ENCODE measurements at places on chromosomes 5 and 9.

GRCh38 chr5:112316731-112317130 is 102.3 kb downstream of the EPB41L4A start:
- no peak for DNase-seq

- no peak for DNase-seq
These were observed 97.1 kb downstream of the ZNF618 start for GRCh38 chr9:113973226-113973625.

DNA sequence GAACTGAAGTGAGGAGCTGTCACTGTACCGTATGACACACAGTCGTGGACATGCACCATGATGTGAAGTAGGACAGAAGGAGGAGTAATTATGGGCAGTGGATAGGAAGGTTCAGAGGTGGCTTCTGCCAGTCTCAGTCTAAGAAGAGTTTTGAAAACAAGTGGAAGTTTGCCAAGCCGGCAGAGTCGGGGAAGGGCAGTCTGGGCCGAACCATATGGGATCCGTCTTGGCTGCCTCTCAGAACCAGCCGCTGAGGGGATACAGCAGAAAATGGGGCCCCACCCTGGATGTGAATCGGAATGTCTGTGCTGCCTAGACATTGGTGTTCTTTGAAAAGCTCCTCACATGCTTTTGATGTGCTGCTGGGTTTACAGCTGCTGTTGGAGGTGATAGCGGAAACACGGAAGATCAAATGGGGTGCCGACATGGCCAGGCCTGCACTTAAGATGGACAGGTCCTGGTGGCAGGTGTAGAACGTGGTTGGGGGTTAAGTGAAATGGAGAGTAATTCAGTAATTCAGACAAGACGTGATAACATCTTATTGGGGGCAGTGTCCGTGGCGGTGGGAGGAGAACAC is 11.2 kb downstream of the SNX18 start:
- DNase-seq, result no peak

DNA sequence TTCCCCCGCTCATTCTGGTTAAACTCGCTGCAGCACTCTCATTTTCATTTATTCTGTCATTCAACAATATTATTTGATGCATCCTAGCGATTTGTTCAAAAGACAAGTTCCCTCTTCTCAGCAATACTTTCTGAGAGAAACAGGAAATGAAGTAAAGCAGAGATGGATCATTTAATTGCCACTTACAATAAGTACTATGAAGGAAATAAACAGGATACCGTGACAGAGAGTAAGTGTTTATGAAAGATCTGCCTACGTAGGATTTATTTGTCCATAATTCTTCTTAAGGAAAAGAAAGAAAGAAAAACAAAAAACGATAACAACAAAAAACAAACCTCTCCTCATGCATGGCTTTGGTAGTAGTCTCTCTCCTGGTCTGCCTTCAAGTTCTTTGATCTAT is 406.8 kb upstream of the ZNF608 start:
- no peak for DNase-seq

GRCh38 chr5:177967221-177967887 is 28.7 kb downstream of the PROP1 start:
- DNase-seq, result no peak

- no peak for DNase-seq
These were observed 50.7 kb downstream of the CDKN2A start for GRCh38 chr9:21943464-21943863.

DNA sequence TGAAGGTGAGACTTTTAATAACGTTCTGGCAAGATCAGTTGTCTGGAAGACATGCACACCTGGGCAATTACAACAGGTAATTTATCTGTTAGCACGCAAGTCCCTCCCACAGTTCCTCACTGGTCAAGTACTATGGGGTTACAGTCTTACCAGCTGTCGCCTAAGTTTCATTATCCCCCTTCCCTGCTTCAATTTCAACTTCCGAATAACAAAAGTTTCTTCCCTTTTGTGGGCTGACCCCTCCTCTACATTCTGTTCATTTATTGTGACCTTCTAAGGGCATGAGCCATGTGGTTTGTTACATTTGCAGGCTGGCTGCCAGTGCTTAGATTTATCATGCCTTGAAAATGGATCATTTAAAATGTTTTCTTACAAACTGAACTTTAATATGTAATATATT is 16.5 kb downstream of the GAPT start:
- no peak for DNase-seq

GRCh38 chr5:116518423-116518822 is 56.2 kb downstream of the SEMA6A start:
- no peak for DNase-seq

- DNase-seq, result no peak
These were observed 257.9 kb downstream of the ASTN2 start for GRCh38 chr9:117156771-117157535.

DNA sequence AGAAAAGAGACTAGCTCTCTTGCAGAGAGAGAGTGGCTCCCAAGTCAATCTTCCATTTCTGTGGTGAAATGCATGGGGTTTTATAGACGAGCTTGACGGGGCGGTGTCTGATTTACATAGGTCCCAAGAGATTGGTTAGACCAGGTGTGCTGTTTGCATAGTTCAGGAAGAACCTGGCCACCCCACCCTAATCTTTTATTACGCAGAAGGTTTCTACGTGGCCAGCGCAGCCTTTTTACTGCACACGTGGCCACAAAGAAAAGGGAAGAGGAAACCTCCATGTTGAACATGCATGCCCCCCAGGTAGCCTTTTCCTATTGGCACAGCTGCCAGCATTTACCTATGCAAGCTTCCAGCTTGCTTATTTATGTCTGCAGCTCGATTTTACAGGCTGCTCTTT is 92.1 kb downstream of the CAVIN4 start:
- DNase-seq, result no peak

- no peak for DNase-seq
These were observed 89.5 kb upstream of the MAP3K1 start for GRCh38 chr5:56725711-56726411.

DNA sequence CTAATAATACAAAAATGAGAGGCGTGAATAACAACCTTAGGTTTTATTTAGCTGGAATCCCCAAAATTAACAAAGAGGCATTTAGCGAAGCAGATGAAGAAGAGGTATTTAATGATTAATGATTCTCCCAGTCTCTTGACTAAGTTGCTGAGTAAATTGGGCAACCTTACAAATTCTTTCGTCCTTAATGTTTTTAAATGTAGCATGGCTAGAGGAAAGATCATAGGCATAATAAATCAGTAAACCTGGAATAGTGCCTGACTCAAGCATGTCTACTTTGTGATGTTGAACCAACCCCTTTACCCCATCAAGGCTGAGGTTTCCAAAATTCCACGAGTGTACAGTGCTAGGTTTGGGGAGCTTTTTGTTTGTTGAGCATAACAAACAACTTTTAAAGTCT is 7.9 kb downstream of the BHMT start:
- DNase-seq, result no peak

DNA sequence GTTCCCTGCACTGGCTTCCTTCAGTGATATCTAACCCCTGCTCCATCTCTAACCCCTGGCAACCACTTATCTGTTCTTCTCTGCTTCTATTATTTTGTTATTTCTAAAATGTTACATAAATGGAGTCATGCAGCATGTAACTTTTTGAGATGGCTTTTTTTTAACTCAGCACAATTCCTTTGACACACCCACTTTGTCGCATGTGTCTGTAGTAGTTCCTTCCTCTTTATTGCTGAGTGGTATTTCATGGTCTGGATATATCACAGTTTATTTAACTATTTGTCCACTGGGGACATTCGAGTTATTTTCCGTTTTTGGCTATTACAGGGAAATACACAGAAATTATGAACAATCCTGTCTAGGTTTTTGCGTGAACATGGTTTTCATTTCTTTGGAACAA is 200.2 kb downstream of the TRIO start:
- no peak for DNase-seq

GRCh38 chr5:21817668-21818369 is 1035.3 kb downstream of the CDH12 start:
- DNase-seq, result no peak

DNA sequence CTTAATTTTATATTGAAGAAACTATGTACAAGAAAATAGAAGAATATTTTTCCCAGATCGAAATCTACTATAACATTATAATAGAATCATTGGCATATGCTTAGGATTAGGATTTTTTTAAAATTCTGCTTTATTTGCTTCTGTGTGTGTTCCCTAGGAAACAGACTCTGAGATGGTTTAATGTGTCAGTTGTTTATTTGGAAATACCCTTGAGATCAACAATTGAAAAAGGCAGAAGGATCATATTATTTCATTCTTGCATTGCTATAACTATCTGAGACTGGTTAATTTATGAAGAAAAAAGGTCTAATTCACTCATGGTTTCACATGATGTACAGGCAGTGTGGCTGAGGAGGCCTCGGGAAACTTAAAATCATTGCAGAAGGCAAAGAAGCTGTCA is 622.6 kb downstream of the PRR16 start:
- DNase-seq, result no peak

- no peak for DNase-seq
These were observed 248.0 kb upstream of the PTGER4 start for GRCh38 chr5:40431734-40432133.

DNA sequence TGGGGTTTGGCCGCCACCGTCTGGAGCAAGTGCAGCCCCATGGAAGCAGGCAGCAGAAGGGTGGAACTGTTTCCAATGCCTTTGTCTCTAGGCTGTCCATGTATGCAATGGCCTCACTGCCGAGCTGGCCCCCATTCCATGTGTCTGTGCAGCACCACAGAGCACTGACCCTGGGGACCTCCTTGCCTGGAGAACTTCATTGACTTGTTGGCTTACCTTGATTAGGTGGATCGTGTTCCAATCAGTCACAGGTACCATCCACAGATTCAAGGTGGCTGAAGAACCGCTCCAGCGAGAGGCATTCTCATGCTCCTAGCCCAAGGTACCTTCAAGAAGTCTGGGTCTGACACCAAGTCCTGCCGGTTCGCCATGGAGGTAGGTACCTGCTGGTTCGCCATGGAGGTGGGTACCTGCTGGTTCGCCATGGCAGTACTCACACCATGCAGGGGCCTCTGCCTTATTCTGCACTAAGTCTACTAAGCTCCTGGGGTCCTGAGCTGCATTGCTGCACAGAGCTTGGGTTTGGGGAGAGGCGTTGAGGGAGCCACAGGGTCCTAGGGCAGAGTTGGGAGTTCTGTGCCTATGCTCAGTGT is 358.3 kb upstream of the IRX1 start:
- DNase-seq, result no peak
